Right cardiac atrium (tissue), 5 donors: ENCODE measurements at places on chromosomes 4 and X.

GRCh38 chrX:28590396-28590795, 3.1 kb downstream of the IL1RAPL1 start:
- no peak for DNase-seq

DNA sequence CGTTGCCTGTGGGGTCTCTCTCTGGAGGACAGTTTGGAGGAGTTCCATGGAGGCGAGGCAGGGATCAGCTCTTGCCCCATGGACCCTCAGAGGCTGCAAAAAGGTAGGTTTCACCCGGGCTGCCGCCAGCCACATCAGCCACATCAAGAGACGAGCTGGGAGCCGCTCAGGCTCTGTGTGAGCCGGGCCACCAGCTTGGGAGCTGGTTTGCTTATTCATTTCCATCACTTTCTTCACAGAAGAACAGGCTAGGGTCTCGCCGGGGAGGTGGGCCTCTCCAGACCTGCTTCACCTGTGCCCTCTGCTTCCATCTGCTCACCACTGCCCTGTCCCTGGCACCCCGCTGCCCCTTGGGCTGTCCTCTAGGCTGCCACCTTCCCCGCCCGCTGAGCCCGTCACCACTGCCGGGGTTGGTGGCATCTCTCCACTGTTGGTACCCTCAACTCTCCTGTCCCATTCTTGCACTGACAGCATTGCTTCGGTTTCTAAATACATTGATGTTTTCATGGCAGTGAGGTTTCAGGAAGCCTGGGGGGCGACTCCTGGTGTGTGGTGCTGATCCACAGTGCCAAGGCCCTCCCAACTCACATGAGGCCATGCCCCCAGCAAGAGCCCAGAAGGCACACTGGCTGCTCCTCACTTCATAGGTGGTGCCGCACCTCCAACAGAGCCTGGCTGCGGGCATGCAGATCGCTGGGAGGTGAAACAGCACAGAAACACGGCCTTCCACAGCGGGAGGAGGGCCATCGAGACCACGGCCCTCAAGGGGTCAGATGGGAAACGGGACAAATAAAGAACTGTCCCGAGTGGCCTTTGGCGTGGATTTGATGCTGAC, 4.5 kb upstream of the TREX2 start:
- DNase-seq = no peak

- DNase-seq = no peak
Measured at GRCh38 chr4:85798012-85798770, 323.2 kb downstream of the ARHGAP24 start.

DNA sequence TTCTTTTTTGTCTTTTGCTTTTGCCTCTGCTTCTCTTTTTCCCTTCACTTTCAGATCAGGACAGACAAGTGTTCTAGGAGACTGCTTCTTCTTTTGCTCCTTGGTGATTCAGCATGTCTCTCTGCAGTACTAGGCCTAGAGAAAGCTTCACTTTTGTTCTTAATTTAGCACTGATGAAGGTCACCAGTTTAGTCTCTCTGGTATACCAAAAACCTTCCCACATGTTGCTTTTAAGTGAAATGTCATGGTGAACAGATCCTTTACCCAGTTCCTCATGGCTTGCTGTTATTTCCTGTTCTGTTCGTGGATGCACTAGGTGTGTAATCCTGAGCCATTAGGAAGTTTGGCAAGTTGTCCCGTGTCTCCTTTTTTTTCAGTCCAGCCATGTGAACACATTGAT, 53.3 kb downstream of the NBDY start:
- no peak for DNase-seq

DNA sequence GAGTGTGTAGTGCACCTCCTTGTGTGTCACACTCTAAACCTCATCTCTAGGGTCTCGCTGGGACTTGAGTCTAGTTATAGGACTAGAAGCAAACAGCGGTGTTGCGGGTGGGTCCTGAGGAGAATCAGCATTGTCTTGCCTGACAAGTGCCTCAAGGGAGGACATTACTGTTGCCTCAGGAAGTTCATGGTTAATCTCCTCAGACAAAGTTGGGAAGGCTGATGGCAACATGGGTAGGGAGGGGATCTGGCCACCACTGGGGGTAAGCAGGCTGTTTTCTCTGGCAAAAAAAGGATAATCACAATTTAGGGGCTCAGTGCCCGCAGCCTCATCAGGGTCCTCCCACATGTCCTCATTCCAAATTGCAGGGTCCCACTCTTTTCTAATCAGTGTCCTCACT, 12.4 kb downstream of the ASB12 start:
- DNase-seq = no peak

- DNase-seq = no peak
Measured at GRCh38 chrX:41596596-41596995, 92.2 kb upstream of the GPR34 start.

DNA sequence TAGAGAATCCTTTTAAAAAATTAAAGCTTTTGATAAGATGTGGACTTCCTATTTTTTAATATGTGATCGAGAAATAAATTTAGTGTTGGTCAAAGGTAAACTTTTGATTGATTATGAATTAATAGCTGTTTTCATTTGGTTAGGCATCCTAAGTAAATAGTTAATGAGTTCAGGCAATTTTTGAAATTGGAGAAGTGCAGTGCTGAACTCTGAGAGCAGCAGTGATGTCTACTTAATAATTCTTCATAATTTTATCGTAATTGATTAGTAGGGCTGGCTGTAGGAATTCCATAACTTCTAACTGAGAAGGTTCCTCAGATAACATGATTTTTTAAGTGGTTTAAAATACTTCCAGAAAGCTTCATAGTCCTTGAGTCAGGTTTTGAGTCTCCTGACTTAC, 1.5 kb downstream of the MND1 start:
- DNase-seq = no peak

- DNase-seq = no peak
Measured at GRCh38 chrX:91137883-91138282, 296.8 kb upstream of the PABPC5 start.
